ENCODE measurements at places on chromosomes 12 and 14.

- DNase-seq = no peak
These were observed 925.1 kb upstream of the ATXN7L3B start for GRCh38 chr12:73612551-73612950.

- no peak for DNase-seq
These were observed 8.9 kb downstream of the FAIM2 start for GRCh38 chr12:49894751-49895148.

- peak; percentile 50 for DNase-seq
These were observed at the start of gene GALNT6 for GRCh38 chr12:51391283-51392123. GALNT6 (minus strand) TSS chr12:51391406; CDS start chr12:51379781, 11,625 bp downstream.

- DNase-seq = no peak
These were observed 324.5 kb downstream of the PCNX1 start for GRCh38 chr14:71231521-71232393.

GRCh38 chr14:90444077-90444696, 47.4 kb downstream of the CALM1 start:
- no peak for DNase-seq
